ENCODE measurements at places on chromosomes 7 and 10.

GRCh38 chr10:14876764-14877163 lies 1.9 kb upstream of the SUV39H2 start:
- no peak for DNase-seq

GRCh38 chr7:24501009-24501408 lies 72.2 kb upstream of the PALS2 start:
- no peak for DNase-seq

- no peak for DNase-seq
Measured at GRCh38 chr7:101285171-101285570, 36.4 kb downstream of the IFT22 start.

DNA sequence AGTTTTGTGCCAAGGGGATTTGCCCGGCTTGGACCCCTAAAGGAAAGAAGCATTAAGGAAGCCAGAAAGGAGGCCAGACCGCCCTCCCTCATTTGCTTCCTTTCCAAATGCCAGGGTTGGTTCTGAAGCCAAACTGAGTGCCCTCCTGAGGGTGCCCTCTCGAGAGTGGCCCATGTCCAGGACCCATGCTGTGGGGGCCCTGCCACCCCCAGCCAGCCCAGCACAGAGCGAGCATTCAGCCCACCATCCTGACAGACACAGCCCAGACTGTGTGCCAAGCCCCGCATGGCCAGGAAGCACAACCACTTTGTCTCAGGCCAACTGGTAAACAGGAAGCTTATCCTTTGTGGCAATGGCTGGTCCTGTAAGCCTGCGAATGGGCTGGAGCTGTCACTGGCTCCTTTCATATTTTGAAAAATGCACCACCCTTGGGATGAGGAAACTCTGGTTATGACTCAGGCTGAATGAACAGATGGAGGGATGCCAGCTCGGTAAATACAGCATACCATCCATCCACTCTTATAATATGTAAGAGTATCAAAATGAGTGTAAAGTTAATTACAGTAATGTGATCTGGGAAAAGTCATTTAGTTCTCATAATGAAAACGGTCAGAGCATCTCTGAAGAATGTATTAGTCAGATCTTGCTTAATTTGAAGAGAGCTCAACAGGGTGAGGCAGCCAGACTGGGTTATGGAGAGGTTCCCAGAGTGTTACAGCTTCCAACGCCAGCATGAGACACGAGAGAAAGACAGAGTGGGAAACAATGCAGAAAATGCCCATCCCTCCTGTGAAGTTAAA lies 65.0 kb downstream of the STK17A start:
- no peak for DNase-seq

- DNase-seq: no peak
Measured at GRCh38 chr7:118306771-118307170, 82.3 kb downstream of the ANKRD7 start.

- no peak for DNase-seq
Measured at GRCh38 chr7:157023589-157023905, 13.1 kb upstream of the MNX1 start.

DNA sequence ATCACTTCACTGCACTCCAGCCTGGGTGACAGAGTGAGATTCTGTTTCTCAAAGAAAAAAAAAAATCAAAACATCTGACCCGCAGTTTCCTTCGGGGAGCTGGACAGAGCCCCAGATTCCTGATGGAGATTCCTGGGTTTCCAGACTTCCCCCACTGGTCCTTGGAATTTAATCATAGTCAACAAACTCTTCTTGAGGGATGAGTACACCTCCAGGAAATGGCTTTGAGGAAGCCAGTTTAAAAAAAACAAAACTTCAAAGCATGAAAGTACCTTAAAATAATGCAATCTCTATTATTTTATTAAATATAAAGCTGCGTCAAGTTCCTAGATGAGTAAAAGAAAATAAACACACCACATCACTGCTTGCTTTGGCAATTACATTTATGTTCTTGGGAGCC lies 1.2 kb upstream of the MAD1L1 start:
- no peak for DNase-seq

DNA sequence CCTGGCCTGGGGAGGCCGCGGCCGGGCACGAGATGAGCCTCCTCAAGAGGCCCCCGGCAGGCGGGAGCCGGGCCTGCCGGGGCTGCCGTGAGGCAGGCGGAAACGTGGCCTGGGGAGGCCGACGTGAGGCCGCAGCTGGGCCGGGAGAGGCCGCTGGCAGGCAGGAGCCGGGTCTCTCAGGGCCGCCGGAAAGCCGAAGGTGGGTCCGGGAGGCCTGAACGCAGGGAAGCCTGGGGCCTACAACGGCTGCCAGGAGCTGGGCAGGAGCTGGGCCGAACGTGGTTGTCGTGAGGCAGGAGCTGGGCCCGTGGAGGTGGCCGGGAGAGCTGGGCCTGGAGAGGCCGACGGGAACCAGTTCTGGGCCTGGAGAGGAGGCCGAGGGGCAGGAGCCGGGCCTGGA lies 171.9 kb downstream of the TPST1 start:
- DNase-seq: no peak

GRCh38 chr7:44944821-44945220 lies 34.0 kb downstream of the MYO1G start:
- no peak for DNase-seq
